ENCODE measurements at places on chromosomes 12 and 14.

DNA sequence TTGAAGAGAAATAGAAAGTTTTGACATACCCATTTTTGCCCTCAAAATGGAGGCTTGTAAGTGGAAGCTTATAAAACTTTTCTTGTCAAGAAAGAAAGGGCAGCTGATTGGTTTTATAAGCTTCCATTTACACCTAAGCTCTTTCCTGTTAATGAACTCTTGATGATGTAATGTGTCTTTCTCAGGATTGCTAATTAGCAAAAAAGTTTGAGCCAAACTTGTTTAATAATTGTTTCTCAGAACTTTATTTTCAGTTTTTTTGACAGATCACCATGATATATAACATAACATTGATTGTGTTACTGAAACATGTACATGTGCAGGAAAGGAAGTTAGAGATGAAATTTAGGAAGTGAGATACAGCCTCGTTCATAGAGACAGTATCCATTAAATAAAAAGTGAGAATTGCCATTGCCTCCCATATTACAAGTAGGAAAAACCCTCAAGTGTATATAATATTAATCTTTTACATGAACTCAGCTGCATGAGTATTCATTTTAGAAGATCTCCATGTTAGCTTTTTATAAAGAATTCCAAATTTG is 26.8 kb downstream of the RIC8B start:
- no peak for DNase-seq

- DNase-seq, result no peak
These were observed 323.7 kb downstream of the TMEM121 start for GRCh38 chr14:105849933-105850626.

DNA sequence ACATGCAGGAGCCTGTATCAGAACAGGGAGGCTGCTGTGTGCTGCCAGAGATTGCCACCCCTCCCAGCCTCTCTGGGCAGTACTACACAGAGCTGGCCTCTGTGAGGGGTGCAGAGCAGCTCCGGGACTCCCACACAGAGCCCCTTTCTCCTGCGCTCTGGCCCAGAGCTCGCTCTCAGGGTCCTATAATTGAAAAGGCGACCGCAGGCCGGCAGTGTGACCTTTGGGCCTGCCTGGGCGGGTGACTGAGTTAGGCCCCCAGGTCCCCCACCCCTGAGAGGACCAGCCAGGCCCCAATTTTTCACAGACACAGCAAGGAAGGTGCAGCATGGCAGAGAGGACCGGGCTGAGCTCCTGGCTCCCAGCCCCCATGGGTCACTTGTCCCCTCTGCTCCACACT is 136.4 kb downstream of the ZFP36L1 start:
- DNase-seq, result no peak

DNA sequence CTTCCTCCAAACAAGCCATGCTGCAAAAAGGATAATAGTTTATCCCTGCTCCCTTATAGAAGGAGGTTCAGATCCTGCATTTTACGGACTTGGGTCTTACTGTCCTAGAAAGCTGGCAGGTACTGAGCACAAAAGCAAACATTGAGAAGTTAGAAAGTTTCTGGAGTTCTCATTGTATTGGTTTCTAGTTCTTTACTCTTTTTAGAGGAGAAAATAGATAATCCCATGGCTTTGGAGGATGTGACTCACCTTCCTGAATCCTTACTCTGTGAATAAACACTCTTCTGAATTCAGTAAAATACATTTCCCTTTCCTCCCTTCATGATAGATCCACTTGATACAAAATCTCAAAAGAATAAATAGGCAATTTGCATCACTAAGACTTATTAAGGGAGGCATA is 188.9 kb downstream of the NPAS3 start:
- no peak for DNase-seq

- no peak for DNase-seq
These were observed 38.2 kb downstream of the RASSF8 start for GRCh38 chr12:25996677-25997076.

GRCh38 chr14:94213021-94213420 is 38.9 kb downstream of the PPP4R4 start:
- DNase-seq, result no peak

- no peak for DNase-seq
These were observed 599.9 kb upstream of the MDGA2 start for GRCh38 chr14:48275301-48275700.

GRCh38 chr12:58925751-58926150 is 5.4 kb upstream of the LRIG3 start:
- DNase-seq, result no peak

- no peak for DNase-seq
These were observed 44.3 kb downstream of the ELK3 start for GRCh38 chr12:96238336-96239047.

- no peak for DNase-seq
These were observed 161.7 kb upstream of the RMST start for GRCh38 chr12:97300891-97301290.

DNA sequence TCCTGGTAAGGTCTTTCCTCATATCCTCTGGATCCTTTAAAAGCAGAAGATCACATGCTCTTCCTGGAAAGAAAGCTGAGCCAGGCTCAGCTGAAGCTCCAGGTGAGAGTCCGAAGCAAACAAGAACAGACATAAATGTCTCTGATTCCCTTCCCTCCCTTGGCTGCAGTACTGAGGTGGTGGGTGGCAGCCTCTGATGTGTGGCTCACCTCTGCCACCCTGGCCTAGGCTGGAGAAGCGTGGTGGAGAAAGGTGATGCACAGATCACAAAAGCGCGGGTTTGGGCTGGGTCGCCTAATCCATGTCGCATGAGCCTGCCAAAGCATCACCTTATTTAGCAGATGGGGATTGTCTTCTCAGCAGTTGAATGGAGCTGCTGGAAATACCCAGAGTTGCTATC is 2.8 kb upstream of the KRT76 start:
- no peak for DNase-seq

- no peak for DNase-seq
These were observed 126.7 kb downstream of the BCL11B start for GRCh38 chr14:99145307-99145706.

GRCh38 chr12:114945351-114945750 is 261.4 kb upstream of the TBX3 start:
- DNase-seq, result no peak

GRCh38 chr14:69537900-69538299 is 36.8 kb downstream of the CCDC177 start:
- DNase-seq, result no peak

GRCh38 chr14:77190977-77191376 is 9.4 kb downstream of the TMEM63C start:
- DNase-seq, result no peak

GRCh38 chr12:24948420-24948756 is 513 bp downstream of the BCAT1 start:
- DNase-seq, result no peak

GRCh38 chr12:4417455-4417854 is 28.2 kb downstream of the FGF6 start:
- no peak for DNase-seq

GRCh38 chr12:2324387-2324786 is 271.6 kb downstream of the CACNA1C start:
- peak; percentile 70 for DNase-seq

DNA sequence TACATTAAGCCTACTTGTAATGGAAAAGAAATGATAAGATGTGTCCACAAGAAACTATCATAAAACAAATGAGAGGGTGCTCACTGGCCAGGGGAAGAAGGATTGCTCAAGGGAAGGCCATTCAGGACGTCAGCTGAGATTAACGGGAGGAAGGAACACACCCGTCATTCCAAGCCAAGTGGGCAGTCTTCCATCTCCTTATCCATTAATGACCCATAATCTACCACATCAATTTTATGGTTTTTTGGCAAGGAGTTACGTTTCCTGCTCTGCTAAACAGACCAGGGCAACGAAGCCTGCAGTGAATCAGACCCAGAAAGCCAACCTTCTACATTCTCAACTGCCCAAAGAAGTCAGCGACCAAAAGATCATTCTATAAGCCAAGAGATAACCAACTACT is 25.1 kb downstream of the PRKAB1 start:
- DNase-seq, result no peak

DNA sequence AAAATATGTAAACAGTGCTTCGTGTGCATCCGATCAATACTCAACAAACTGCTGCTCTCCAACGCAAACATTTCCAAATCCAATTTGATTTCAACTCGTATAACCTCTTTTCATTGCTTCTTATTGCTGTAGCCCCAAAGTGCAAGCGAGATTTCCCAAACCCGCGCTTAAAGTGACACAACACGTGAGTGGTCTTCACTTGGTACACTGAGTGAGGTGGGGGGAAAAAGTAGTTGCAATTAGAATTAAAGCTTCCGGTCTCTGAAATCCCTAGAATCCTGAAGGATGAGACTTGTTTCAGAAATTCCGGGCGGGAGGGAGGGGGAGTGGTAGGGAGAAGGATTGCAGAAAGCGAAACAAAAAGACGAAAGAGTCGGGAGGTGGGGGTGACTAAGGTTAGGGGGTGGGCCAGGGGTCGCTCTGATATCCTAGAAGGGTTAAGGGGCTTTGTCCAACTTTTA is 387.5 kb downstream of the BCAT1 start:
- DNase-seq, result peak; percentile 57

DNA sequence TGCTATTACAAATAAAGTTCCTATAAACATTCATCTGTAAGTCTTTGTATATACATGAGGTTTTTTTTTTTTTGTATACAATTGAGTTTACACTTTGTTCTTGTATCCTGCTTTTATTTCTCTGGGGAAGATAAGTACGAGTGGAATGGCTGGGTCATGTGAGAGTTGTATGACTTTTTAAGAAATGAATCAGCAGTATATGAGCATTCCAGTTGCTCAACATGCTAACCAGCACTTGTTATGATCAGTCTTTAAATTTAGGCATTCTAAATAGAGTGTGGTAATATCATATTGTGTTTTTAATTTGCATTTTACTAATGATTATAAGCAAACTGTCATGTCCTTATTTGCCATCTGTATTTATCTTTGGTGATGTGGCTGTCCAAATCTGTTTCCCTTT is 44.7 kb upstream of the AMIGO2 start:
- DNase-seq, result no peak

DNA sequence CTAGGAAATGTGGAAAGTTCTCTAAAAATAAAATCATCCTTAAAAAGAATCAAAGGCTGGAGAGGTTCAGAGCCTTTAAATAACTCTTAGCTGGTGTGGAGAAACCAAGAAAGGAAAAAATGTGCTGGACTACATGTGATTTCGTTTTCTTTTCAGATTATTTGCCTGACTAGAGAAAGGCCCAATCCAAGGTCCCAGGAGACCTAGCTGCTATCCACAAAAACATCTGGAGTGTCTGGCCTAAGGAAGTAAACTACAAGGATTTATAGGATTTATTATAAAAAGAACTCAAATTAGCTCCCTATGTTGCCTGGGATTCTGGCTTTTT is 774 bp upstream of the TMEM30B start:
- DNase-seq, result no peak

- no peak for DNase-seq
These were observed 91.5 kb upstream of the PTGDR start for GRCh38 chr14:52175982-52176502.

DNA sequence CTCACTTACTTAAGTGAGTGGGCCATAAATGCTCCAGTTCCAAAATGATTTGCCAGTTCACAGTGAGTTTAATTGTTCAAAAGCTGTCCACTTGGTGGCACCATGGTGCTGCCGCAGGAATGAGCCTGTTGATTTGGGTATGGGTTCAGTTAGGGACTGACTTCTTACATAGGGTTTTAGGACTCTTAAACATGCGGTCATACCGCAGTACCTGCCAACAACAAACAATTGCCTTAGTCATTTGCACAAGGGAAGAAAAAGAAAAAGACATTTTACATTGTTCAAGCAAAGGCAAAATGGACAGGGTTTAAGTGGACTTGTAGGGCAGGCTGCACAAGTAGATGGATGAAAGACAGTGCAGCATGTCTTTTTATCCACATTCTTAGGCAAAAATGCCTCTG is 80.0 kb upstream of the DBX2 start:
- peak; percentile 67 for DNase-seq

GRCh38 chr14:103713304-103714062 is 1.8 kb downstream of the XRCC3 start:
- no peak for DNase-seq

- no peak for DNase-seq
These were observed 6.1 kb upstream of the DENND5B start for GRCh38 chr12:31597066-31597465.

- DNase-seq, result no peak
These were observed 189.7 kb upstream of the GRIN2B start for GRCh38 chr12:14171106-14171505.

- no peak for DNase-seq
These were observed 50.5 kb upstream of the FBRSL1 start for GRCh38 chr12:132439333-132439904.

DNA sequence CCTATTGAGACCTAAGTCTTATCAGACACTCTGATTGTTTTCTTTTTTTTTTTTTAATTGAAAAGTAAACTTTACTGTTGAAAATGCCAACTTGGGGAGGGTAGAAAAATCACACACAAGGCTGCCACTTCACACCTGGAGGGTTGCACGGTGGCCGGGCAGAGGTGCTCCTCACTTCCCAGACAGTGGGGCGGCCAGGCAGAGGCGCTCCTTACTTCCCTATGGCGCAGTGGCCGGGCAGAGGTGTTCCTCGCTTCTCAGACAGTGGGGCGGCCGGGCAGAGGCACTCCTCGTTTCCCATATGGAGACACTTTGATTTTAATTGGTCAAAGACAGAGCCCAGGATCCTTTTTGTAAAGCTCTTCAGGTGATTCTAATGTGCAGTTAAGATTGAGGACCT is 399.3 kb downstream of the TMTC2 start:
- DNase-seq, result no peak

DNA sequence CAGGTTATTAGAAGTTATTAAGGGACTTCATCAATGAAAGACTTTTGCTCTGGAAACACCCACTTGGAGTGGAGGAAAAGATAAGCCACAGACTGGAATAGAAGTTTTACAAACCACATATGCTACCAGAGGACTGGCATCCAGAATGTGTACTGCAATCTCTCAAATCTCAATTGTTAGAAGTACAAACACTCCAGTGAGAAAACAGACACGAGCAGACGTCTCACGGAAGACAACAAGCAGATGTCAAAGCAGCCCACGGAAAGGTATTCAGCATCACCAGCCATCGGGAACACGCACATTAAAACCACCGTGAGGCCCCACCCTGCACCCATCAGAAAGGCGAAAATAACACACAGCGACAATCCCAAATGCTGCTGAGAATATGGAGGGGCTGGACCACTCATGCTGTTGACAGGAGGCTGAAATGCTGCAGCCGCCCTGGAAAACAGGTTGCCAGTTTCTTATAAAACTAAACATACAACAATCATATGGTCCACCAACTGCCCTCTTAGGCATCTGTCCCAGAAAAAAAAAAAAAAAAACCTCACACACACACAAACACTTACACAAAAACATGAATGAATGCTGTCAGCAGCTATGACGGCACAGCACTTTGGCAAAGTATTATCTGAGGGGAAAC is 131.9 kb upstream of the SFSWAP start:
- no peak for DNase-seq

DNA sequence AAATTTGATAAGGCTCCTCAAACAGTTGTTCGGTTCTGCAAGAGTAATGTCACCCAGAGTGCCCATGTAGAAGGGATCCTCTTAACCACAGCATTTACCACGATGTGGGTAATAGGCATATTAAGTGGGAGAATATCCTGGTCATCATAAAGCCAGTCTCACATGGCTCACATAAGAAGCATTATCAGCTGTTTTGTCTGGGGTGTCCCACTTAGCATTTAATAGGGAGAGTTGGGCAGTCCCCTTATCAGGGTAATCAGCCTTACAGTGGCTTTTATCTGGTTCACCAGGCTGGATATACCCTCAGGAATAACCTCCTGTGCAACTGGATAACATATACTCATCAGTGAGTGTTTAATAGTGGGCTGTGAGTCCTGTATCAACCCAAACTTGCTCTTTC is 12.9 kb upstream of the TMEM263 start:
- no peak for DNase-seq
